Heart left ventricle (tissue), 16 donors: ENCODE measurements at places on chromosomes 3 and 15. TPM values are rescaled to one million over a fixed set of nuclear protein-coding genes. Genes with fewer than 3 reads are reported as not detected.

- no peak for DNase-seq
- peaks cover 11% of the 10 kb centered on the region for H3K27me3 ChIP-seq
- H3K27ac ChIP-seq: no peak overlapping the region
- H3K4me3 ChIP-seq: peak overlapping the region; percentile 25
- no peaks in the 10 kb centered on the region for H3K36me3 ChIP-seq
Observed at GRCh38 chr3:63279005-63279841, 1.1 kb downstream of the SYNPR start.

DNA sequence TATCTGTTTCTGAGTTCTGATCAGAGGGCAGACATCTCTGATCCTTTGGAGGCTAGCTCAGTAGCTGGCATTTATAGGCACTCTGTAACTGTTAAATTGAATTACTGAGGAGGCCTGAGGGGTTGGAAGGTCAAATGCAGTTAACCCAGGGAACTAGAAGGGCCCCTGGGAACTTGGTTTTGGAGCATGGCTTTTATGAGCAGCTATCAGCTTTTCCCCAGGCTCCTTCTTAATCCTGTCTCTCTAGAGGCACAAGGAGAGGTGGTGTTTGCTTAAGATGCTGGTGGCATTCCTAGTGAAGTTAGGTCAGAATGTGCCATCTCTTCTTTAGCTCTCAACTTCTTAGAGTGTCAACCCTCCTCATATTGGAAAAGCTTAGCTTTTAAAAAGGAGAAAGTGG lies 128.9 kb downstream of the LPP start:
- H3K4me1 ChIP-seq: peaks cover 69% of the 10 kb centered on the region
- H3K4me3 ChIP-seq: no peak overlapping the region
- DNase-seq: no peak
- H3K27me3 ChIP-seq: no peaks in the 10 kb centered on the region
- no peaks in the 10 kb centered on the region for H3K36me3 ChIP-seq

DNA sequence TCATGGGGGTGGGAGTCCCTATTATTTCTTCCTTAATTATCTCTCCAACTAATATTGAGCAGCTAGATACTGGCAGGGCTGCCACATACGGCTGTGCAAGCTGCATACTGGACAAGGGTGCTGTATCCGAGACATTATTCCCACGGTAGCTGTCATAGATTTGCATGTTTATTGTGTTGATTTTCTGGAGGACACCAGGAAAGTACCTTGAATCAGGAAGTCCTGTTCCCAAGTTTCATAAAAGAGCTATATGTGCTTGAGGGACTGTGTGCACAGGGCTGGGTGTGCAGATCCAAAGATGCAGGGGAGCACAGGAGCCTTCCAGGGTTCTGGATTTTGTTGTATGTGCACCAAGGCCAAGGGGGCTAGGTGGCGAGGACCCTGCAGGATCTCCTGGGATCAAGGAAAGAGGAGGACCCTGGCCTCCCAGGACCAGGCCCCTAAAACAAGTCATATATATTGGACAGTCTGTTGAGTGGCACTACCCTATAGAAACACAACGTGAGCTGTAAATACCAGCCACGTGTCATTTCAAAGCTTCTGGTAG lies 119.2 kb upstream of the ALDH1A3 start:
- no peaks in the 10 kb centered on the region for H3K36me3 ChIP-seq
- no peak overlapping the region for H3K27ac ChIP-seq
- H3K4me3 ChIP-seq: no peak overlapping the region
- H3K4me1 ChIP-seq: no peaks in the 10 kb centered on the region
- no peak for DNase-seq

Gene CP
- 3.8 TPM for total RNA-seq

Gene IL16
- 16.6 TPM for total RNA-seq

Gene CD200R1
- total RNA-seq: 1.4 TPM

Gene SEMA5B
- total RNA-seq: 7.8 TPM

Gene LEKR1
- total RNA-seq: 0.67 TPM

Gene WNT5A
- total RNA-seq: 2.9 TPM

Gene ZNF80
- not detected for total RNA-seq

GRCh38 chr3:29215948-29216347 lies 64.9 kb upstream of the RBMS3 start:
- H3K27me3 ChIP-seq: no peaks in the 10 kb centered on the region
- no peaks in the 10 kb centered on the region for H3K4me1 ChIP-seq
- H3K36me3 ChIP-seq: no peaks in the 10 kb centered on the region
- DNase-seq: no peak
- no peak overlapping the region for H3K27ac ChIP-seq

DNA sequence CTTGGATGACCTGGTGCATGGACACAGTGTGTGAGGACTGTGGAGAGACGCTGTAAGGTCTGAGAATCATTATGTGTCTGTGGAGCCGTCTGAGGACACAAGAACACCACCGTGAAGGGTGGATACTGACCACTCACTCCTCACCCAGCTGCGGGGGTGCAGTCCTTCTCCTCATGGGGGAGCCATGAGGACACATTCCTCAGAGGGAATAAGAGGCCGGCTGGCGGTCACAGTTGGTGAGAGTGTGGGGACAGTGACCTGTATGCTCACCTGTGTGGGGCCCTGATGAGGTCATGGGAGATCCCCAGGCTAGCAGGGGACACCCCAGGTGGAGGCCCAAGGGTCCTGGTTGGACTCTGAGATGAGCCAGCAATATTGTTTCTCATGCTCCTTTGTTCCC lies 2.5 kb upstream of the TRPM1 start:
- no peak overlapping the region for H3K27ac ChIP-seq
- H3K27me3 ChIP-seq: no peaks in the 10 kb centered on the region
- DNase-seq: no peak
- no peak overlapping the region for H3K4me3 ChIP-seq
- H3K36me3 ChIP-seq: no peaks in the 10 kb centered on the region

GRCh38 chr15:98941595-98942255 lies 65.9 kb downstream of the PGPEP1L start:
- H3K27me3 ChIP-seq: no peaks in the 10 kb centered on the region
- no peak overlapping the region for H3K4me3 ChIP-seq
- H3K4me1 ChIP-seq: peaks cover 8% of the 10 kb centered on the region
- peaks cover 77% of the 10 kb centered on the region for H3K36me3 ChIP-seq
- DNase-seq: no peak

GRCh38 chr3:159798951-159799350 lies 189.7 kb upstream of the IL12A start:
- H3K36me3 ChIP-seq: no peaks in the 10 kb centered on the region
- peaks cover 60% of the 10 kb centered on the region for H3K4me1 ChIP-seq
- H3K27me3 ChIP-seq: no peaks in the 10 kb centered on the region
- H3K27ac ChIP-seq: peak overlapping the region; percentile 87
- DNase-seq: no peak

DNA sequence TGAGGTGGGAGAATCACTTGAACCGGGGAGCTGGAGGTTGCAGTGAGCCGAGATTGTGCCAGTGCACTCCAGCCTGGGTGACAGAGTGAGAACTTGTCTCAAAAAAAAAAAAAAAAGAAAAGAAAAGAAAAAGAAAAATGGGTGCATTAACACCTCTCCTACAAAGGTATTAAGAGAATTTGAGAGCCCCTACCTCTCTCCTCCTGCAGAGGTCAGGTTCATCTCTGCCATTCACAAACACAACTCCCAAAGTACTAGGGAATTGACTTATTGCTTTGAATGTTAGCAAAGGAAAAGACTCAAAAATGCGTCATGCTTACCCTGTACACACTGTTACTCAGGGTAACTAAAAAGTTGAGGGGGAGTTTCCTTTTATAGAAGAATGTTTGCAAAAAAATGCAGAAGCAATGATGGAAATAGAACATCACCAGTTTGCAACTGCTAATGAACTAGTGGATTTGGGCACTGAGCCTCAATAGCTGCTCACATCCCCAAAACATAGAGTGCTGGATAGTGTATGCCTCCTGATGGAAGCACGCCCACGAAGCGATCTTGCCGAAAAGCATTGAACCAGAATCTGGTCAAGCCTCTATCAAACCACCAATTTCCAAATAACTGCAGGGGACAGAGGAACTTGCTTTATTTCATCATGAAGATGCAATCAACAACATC lies 15.5 kb upstream of the LYZL4 start:
- DNase-seq: no peak
- no peak overlapping the region for H3K27ac ChIP-seq
- H3K27me3 ChIP-seq: no peaks in the 10 kb centered on the region

Gene FGF12
- 346 TPM for total RNA-seq

GRCh38 chr15:70789213-70789612 lies 25.9 kb upstream of the UACA start:
- H3K4me1 ChIP-seq: no peaks in the 10 kb centered on the region
- DNase-seq: no peak
- no peaks in the 10 kb centered on the region for H3K27me3 ChIP-seq
- H3K27ac ChIP-seq: no peak overlapping the region
- H3K4me3 ChIP-seq: no peak overlapping the region

GRCh38 chr3:12966847-12967605 lies 106.2 kb downstream of the IQSEC1 start:
- H3K36me3 ChIP-seq: no peaks in the 10 kb centered on the region
- DNase-seq: peak; percentile 61
- peak overlapping the region; percentile 84 for H3K27ac ChIP-seq
- peaks cover 78% of the 10 kb centered on the region for H3K4me1 ChIP-seq
- peak overlapping the region; percentile 95 for H3K4me3 ChIP-seq

Gene ITPKA
- 7.8 TPM for total RNA-seq

GRCh38 chr3:189952272-189952671 lies 168.4 kb downstream of the P3H2 start:
- H3K27ac ChIP-seq: no peak overlapping the region
- no peaks in the 10 kb centered on the region for H3K36me3 ChIP-seq
- no peak for DNase-seq
- no peaks in the 10 kb centered on the region for H3K4me1 ChIP-seq
- no peaks in the 10 kb centered on the region for H3K27me3 ChIP-seq

Gene B3GALNT1
- total RNA-seq: 42.0 TPM

Gene NOX5
- not detected for total RNA-seq

Gene OR5K2
- not detected for total RNA-seq

- no peaks in the 10 kb centered on the region for H3K27me3 ChIP-seq
- peak; percentile 39 for DNase-seq
- H3K36me3 ChIP-seq: no peaks in the 10 kb centered on the region
- no peak overlapping the region for H3K4me3 ChIP-seq
- H3K4me1 ChIP-seq: peaks cover 19% of the 10 kb centered on the region
Observed at GRCh38 chr3:131349946-131350347, 31.6 kb upstream of the NUDT16 start.

- H3K27ac ChIP-seq: no peak overlapping the region
- no peak overlapping the region for H3K4me3 ChIP-seq
- DNase-seq: no peak
Observed at GRCh38 chr3:132254076-132254755, 63.0 kb upstream of the ACP3 start.

GRCh38 chr3:186382217-186382885 lies 20.3 kb upstream of the DGKG start:
- peak overlapping the region; percentile 98 for H3K27ac ChIP-seq
- peaks cover 34% of the 10 kb centered on the region for H3K4me1 ChIP-seq
- no peak overlapping the region for H3K4me3 ChIP-seq
- H3K36me3 ChIP-seq: no peaks in the 10 kb centered on the region
- no peak for DNase-seq
- H3K27me3 ChIP-seq: no peaks in the 10 kb centered on the region
